ENCODE measurements at places on chromosomes 1 and 21.
A peak's percentile ranks its signal among the peaks of the same experiment; 100 is the strongest.

DNA sequence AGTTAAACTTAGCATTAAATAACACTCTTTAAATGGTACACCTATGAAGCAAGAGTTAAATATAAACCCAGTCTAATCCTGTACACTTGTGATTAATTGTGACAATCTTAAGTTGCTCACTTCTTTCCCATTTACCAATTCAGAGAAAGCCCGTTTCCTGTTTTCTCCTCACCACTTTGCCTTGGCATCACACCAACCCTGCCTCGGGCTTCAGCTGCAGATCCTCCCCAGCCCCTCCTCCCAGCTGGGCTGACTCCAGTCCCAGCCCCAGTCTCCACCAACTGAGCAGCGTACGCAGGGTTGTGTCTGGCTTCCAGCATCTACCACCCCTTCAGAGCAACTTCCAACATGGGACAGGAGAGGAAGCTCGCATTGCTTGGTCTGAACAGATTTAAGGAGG, 4.1 kb downstream of the PYCR2 start:
- DNase-seq = no peak

DNA sequence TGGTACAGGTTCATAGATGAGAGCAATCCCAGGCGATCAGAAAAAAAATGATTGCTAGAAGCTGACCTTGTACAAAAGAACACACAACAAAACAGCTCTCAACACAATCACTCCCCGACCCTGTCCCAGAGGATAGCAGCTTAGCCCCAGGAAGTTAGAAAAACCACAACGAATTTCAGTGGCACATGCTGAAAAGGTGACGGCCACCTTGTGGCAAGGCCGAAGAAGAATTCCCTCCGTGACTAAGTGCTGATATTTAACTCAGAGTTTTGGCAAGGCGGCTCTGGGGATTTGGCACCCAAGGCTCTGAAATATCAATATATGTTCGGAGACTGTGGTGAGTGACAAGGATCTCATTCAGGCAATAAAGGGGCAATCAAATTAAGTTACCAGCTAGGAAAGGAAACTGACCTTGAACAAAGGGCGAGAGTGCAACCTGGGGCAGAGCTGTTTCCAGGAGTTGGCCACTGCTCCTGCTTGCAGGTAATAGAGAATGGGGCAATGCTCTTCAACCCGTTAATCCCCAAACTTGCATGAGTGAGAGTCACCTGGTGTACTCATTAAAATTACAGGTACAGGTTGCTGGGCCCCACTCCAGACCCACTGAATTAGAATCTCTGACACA, 96.2 kb downstream of the BEND5 start:
- DNase-seq = no peak

- no peak for DNase-seq
Measured at GRCh38 chr1:231192620-231193163, 30.8 kb downstream of the TRIM67 start.

- no peak for DNase-seq
Measured at GRCh38 chr1:92038695-92039346, 9.0 kb downstream of the EPHX4 start.

GRCh38 chr1:80375662-80376061, 1369.1 kb upstream of the ADGRL4 start:
- DNase-seq = no peak

DNA sequence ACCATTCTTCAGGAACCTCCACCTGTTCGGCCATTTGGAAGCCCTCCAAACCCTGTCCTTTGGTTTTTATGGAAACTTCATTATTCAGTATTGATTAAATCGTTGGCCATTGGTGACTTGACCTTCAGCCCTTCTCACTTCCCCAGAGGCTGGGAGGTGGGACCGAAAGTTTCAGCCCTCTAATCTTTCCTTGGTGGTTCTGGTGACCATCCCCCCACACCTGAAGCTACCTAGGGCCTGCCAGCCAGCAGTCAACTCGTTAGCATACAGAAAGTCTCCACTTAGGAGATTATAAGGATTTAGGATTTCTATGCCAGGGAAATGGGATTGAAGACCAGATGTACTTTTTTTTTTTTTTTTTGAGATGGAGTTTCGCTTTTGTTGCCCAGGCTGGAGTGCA, 6.7 kb downstream of the DHX9 start:
- no peak for DNase-seq

DNA sequence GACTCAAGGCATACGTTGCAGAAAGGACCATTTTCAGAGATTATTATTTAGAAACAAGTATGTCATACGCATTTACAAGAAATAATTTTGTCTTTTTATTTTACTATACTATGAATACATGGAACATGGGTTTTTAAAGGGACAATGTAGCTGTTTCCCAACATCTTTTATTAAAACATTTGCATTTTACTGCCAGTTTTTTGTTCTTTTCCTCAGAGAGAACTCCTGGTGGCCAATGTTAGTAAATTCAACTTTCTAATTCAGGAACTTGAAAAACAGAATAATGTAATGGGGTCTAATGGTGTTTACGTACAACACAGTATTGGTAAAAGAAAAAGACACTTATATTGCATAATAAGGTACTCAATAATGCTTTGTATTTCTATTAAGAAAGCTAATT, 14.9 kb downstream of the PRDM2 start:
- DNase-seq = no peak

GRCh38 chr1:179169616-179170467, 59.6 kb downstream of the ABL2 start:
- no peak for DNase-seq

DNA sequence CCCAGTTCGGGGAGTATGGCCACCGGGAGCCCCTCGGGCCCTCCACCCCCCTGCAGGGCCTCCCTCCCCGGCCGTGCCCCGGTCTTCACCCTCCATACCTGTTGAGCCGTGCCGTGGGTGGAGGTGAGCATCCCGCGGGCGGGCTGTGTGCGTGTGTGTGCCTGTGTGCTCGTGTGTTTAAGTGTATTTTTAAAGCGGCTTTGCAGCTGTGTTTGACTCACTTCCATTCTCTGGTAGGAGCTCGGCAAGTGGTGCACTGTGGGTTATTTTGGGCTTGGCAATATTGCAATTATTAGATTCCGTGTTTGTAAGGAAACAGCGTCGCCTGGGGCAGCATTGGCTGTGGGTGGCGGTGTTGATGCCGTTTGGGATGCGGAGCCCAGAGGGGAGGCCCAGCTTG, 20.3 kb upstream of the PLCH2 start:
- DNase-seq = no peak

DNA sequence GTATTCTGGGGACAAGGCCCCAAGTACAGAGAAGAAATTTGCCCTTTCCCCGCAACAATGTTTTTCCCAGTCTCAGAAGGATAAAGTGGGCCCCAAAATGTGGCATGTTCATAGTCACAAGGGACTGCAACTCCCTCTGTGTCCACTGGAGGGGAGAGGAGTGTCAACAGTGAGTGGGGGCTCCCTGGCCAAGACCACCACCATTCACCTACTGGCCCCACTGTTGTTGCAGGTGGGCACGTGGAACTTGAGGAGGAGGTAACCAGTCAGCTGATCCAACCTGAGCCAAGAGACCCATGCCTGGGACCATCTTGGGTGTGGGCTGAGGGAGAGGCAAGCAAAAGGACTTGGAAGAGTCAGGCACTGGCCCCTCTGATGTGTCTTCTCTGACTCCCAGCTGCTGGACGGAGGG, 777 bp downstream of the NUDT17 start:
- no peak for DNase-seq

DNA sequence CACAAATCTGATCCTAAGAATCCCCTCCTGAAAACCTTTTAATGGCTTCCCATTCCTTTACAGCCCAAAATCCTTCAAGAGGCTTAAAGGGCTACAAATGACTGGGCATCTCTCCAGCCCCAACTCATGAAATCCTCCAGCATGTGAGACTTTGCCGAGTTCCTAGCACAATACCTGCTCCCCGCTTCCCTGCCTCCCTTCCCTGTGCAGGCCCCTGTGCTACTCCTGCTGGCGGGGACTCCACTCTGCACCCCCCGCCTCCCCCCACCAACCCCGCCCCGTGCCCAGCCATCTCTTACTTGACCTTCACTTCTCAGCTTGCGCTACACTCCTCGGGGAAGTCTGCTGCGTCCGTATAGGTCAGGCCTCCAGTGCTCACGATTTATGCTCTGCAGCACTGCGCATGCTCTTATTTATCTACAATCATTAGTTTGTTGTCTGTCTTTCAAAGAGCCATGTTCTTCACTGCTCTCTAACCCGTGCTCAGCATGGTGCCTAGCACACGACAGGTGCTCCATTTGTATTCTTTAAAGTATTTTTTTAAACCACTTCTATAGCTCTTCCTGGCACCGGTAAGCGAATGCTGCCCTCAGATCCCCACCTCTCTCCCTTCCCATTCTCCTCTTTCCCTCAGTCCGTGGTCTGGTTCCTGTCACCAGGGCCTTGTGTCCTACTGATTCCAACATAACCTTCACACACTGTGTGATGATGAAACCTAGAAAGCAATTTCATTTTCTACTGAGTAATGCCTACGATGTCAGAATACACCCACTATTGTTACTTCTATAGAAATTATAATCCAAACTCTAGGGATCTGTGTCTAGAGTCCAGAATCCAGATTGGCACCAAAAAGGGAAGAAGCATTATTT, 37.5 kb upstream of the PLA2G2C start:
- no peak for DNase-seq

DNA sequence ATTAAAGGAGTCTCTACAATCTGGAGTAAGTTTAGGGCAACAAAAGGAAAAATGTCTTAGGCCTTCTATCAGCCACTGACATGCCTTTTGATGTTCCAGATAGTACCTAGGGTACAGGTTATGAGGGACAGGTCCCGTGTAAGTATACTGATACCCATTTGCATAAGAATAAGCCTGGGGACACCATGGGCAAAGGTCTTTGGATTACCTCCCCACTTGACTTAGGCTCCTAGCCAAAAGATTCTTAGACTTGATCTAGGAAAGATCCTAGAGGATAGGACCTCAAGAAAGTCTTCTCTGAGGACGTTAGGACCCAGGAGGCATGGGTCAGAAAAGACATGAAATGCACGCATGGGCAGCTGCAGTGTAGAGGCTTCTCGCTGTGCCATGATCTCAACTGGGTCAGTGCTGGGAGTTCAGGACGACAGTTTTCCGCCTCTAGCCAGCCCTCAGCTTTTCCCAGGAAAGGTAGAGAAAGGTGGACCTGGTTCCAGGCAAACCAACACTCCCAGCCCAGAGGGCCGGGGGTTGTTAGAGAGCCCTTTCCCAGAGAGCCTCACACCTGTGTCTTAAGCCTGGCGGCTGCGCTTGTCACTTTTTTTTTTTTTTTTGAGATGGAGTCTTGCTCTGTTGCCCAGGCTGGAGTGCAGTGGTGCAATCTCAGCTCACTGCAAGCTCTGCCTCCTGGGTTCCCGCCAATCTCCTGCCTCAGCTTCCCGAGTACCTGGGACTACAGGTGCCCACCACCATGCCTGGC, 26.6 kb downstream of the MSTO1 start:
- no peak for DNase-seq

- no peak for DNase-seq
Measured at GRCh38 chr1:116993286-116993685, 8.3 kb upstream of the CD101 start.

GRCh38 chr1:17307946-17308345, at the start of gene PADI4:
TSS of gene PADI4 (plus strand) at chr1:17308197. CDS start at chr1:17308223, 26 bp downstream.
- no peak for DNase-seq

DNA sequence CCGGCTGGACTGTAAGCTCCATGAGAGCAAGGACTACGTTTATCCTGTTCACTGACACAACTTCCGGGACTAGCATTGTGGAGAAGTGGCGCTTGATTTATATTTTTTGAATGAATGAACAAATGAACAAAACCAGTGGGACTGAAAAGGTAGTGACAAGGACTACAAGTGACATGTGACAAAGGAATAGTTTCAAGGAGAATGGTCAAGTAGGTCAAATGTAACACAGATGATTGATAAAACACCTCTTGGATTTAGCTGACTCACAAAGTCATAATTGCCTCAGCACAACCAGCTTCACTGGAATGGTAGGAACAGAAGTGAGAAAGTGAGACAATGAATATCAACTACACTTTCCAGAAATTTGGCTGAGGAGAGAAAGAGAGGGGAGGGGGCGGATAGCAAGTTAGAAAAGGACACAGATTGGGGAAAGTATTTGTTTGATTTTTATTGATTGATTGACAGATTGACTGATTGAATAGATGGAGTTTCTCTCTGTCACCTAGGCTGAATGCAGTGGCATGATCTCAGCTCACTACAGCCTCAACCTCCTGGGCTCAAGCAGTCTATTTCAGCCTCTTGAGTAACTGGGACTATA, 14.2 kb downstream of the MTF1 start:
- no peak for DNase-seq

DNA sequence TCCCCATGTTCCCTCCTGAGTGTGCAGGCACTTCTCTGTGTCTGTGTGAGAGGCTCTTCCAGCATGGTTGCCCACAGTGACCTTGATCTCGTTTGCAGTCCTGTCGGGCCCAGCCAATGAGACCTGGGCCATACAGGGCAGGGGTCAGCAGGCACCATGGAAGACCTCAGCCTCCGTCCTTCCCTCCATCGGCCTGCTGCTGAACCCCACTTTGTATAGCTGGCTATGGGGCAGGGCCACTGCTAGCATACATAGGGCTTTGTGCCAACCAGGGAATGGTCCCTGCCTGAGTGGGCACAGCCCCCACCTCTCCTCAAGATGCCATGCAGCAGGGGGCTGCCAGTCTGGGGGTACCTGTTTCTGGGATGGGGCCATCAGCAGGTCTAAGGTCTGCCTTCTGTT, 3.8 kb downstream of the C1orf35 start:
- DNase-seq = no peak

- DNase-seq = no peak
Measured at GRCh38 chr1:111489604-111490003, 13.8 kb downstream of the ADORA3 start.

GRCh38 chr1:237043846-237044636, 2.1 kb downstream of the RYR2 start:
- DNase-seq = no peak

- no peak for DNase-seq
Measured at GRCh38 chr1:227330279-227331076, 12.2 kb upstream of the CDC42BPA start.

DNA sequence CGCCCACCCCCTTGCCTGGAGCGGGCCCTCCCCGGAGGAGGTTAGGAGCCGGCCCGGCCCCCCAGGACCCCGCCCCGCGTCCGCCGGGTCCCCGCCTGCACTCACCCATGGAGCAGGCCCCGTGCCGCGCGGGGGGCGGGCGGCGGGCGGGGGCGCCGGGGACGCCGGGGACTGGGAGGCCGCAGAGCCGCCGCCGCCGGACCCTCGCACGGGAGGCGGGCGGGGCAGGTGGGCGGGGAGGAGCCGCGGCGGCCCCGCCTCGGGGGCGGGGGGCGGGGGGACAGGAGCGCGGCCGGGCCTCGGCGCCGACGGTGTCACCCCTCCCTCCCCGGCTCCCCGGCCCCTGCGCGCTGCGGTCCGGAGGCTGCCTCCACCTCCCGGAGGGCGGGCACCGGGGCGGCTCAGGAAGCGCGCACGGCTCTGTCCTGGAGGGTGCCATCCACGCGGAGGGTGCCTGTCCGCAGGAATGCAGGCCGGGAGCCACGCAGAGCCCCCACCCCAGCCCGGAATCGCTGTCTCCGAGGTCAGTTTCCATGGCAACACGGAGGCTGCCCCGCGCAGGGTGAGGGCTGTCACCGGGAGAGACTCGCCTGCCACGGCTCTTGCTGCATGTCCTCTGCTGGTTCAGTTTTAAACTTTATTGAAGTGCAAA, 5.9 kb upstream of the PLEKHG5 start:
- peak; percentile 9 for DNase-seq
